ENCODE measurements at places on chromosomes 7 and 10.
A peak's percentile ranks its signal among the peaks of the same experiment; 100 is the strongest.

DNA sequence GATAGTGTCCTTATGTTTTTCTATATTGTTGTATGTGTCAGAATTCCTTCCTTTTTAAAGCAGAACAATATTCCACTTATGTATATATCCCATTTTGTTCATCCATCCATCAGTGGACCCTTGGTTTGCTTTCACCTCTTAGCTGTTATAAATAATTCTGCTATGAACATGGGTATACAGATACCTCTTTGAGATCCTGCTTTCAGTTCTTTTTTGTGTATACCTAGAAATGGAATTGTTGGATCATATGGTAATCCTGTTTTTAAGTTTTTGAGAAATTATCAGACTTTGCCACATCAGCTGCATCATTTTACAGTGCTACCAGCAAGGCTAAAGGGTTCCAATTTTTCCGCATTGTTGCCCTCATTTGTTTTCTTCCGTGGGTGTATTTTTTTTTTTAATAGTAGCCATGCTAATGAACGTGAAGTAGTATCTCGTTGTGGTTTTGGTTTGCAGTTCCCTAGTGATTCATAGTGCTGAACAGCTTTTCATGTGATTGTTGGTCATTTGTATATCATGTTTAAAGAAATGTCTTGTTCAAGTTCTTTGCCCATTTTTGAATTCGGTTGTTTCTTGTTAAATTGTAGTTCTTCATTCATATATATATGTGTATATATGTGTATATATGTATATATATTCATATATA lies 87.8 kb downstream of the LCOR start:
- no peak for DNase-seq

- DNase-seq = peak; percentile 81
Observed at GRCh38 chr10:43409385-43410109, 561 bp upstream of the HNRNPF start.

DNA sequence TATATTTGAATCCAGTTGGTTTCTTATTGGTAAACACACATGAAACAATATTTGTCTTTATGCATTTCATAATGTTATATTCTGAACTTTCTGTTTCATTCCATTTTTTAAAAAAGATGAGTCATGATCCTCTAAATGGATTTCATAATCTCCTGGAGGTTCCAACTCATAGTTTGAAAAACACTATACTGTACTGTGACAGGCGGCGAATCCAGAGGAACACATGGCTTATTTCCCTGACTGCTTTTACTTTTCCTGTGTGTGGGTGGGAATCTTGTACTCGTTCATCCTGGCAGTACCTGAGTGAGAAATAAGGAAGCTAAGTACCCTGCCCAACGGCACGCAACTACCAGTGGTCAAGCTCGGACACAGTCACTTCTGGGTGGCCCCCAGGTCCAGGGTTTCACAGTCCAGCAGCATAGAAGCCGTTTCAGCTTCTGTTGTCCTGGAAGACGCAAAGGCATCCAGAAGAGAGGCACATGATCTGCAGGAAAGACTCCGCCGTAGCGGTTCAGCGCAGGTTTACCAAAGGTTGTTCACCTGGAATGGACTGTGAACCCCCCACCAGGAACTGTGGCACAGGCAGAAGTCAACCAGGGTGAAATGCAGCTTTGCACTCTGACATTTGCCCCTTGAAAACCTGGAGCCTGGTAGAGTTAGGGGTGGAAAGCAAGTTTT lies 117.7 kb downstream of the CCNY start:
- no peak for DNase-seq

- no peak for DNase-seq
Observed at GRCh38 chr7:29809533-29810155, 3.3 kb downstream of the WIPF3 start.

Data from stimulated activated CD4-positive, alpha-beta T cell treated with anti-CD3 and anti-CD28 coated beads, Interleukin-15, amount 100 ng/mL, for 24 hours (primary cell).